Mammary epithelial cell (primary cell): ENCODE measurements at places on chromosomes 5 and 9. TPM values are rescaled to one million over a fixed set of nuclear protein-coding genes. Genes with fewer than 3 reads are reported as not detected.

Gene ZNF454
- 0.17 TPM for total RNA-seq

Gene C5orf58
- not detected in 2 replicates for total RNA-seq

Gene PCDHGB7
- 6.2 TPM for total RNA-seq

Gene MOCS2
- total RNA-seq = 43.1 and 50.2 TPM in 2 replicates

Gene RAB3C
- not detected in 2 replicates for total RNA-seq

Gene LURAP1L
- total RNA-seq = 52.9 and 126 TPM in 2 replicates

Gene CER1
- not detected in 2 replicates for total RNA-seq

Gene SLC34A1
- total RNA-seq = 0.09 TPM in 1 of 2 replicates, not detected in the other

Gene CA9
- 0.50 TPM for total RNA-seq

Gene IFNA21
- total RNA-seq = not detected

Gene TIFAB
- total RNA-seq = not detected in 2 replicates

Gene SLC4A9
- total RNA-seq = 0.54 and 0.61 TPM in 2 replicates

Gene MLANA
- total RNA-seq = not detected

Gene SPATA31E1
- not detected for total RNA-seq

Gene PCDHGA11
- 8.5 TPM for total RNA-seq

Gene GPR150
- not detected in 2 replicates for total RNA-seq

Gene RELL2
- total RNA-seq = 12.1 and 17.7 TPM in 2 replicates

Gene SLC1A3
- 8.3 and 21.7 TPM in 2 replicates for total RNA-seq

Gene LIX1
- not detected in 2 replicates for total RNA-seq

Gene CDH9
- total RNA-seq = not detected in 2 replicates

Gene OR1Q1
- total RNA-seq = not detected in 2 replicates

Gene RCL1
- total RNA-seq = 21.1 and 24.2 TPM in 2 replicates

Gene OR4F3
- total RNA-seq = not detected in 2 replicates

Gene CCDC183
- total RNA-seq = 0.35 and 0.48 TPM in 2 replicates

Gene NPDC1
- 15.5 TPM for total RNA-seq

Gene ANXA1
- total RNA-seq = 461 TPM

Gene DHFR
- 6.2 TPM for total RNA-seq

Gene SPAG8
- 0.82 TPM in 1 of 2 replicates, not detected in the other for total RNA-seq

Gene WWC1
- 17.8 TPM for total RNA-seq

Gene SRP19
- total RNA-seq = 31.8 TPM

Gene PCDHB4
- total RNA-seq = 0.12 and 0.24 TPM in 2 replicates

Gene FAM174A
- 37.3 TPM for total RNA-seq

Gene LYSMD3
- total RNA-seq = 18.7 TPM

Gene EMB
- 110 TPM for total RNA-seq

Gene SPATA31D4
- total RNA-seq = not detected

Gene CCL19
- total RNA-seq = not detected

Gene CAMK2A
- total RNA-seq = 0.37 and 0.45 TPM in 2 replicates

Gene UBTD2
- total RNA-seq = 17.8 TPM

Gene PTGS1
- 3.7 TPM for total RNA-seq

Gene DIPK1B
- total RNA-seq = 0.50 TPM

Gene CATSPER3
- total RNA-seq = not detected in 2 replicates

Gene ENG
- 23.8 and 32.2 TPM in 2 replicates for total RNA-seq
